Calu3 (cell line): ENCODE measurements at places on chromosomes 7 and 10. TPM values are rescaled to one million over a fixed set of nuclear protein-coding genes. Genes with fewer than 3 reads are reported as not detected.

DNA sequence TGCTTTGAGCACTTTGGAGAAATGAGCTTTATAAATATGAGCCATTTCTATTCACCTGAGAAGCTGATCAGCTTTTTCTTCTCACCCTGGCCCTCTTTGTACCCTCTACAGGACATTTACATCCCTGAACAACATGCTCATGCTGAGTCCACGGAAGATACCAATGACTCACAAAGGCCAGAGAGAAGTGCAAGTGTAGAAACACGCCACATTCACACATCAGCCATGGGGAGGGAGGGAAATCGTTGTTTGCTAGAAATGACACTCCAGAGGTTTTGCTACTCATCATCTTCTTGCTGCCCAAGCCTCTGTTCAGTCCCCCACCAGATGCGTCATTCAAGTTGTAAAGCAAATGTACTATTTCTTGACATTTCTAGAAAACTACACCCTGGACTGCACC is 2.8 kb upstream of the UCN3 start:
- H3K36me3 ChIP-seq, result no peaks in the 10 kb centered on the region
- H3K4me3 ChIP-seq, result no peak overlapping the region
- DNase-seq, result no peak
- peaks cover 45% of the 10 kb centered on the region for H3K27me3 ChIP-seq
- H3K27ac ChIP-seq, result no peak overlapping the region

DNA sequence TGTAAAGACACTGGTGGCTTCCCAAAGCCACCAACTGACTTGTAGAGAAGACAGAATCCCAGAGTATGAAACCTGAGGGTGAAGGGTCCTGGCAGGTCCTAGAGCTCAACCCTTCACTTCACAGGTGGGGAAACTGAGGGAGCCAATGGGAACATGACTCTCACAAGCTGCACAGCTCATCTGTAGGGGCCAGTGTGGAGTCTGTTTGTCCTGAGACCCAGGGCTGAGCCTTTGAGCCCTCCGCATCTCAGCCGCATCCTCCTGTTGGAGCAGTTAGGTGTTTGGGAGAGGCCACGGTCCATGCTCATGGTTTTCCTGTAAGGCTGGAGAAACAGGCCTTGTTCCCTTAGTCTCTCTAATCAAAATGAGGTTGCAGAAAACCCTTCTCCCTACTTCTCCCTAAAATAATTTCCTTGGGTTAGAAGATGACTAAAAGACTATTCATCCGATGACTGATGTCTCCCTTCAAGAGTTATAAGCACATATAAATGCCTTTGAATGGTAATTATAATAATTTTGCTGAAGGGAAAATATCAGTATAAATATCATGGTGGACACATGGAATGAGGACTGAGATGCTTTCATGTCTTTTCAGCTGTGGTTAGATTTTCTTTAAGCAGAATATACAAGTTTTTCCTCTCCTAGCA is 10.3 kb downstream of the HTRA1 start:
- DNase-seq, result no peak
- no peaks in the 10 kb centered on the region for H3K4me1 ChIP-seq
- no peak overlapping the region for H3K4me3 ChIP-seq
- H3K27me3 ChIP-seq, result peaks cover 57% of the 10 kb centered on the region

- H3K4me1 ChIP-seq, result peaks cover 4% of the 10 kb centered on the region
- peaks cover 2% of the 10 kb centered on the region for H3K27me3 ChIP-seq
- no peak overlapping the region for H3K27ac ChIP-seq
- H3K4me3 ChIP-seq, result no peak overlapping the region
Observed at GRCh38 chr10:71708301-71708703, 11.3 kb downstream of the C10orf105 start.

DNA sequence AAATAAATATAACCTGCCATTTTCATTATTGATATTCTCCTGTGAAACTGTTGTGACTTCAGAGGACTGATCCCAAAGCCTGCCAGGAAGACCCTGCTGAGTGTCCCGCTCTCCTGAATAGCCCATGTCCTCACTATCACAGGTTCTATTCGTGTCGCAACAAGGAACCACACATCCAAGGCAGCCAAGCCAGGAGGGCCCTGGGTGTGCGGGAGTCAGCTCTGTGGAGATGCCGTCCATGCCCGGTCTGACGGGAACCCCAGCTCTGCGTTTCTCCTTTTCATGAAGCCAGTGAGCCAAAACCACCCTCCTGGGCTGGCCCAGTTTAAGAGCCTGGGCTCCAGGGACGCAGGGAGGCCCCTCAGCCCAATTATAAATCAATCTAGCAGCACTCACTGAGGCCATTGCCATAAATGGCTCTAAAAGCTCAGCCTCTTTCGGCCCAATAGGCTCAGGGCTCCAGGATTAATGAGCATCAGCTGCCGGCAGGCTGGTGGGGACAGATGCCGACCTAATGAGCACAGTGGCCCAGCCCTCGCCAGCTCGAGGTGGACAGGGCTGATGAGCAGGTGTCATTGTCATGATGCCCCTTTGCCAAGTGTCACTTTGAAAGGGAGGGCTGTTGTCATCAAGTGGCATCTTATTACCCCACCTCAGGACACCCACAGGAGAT is 177.9 kb downstream of the PLXNA4 start:
- no peak overlapping the region for H3K4me3 ChIP-seq
- no peaks in the 10 kb centered on the region for H3K4me1 ChIP-seq
- H3K27ac ChIP-seq, result no peak overlapping the region

- no peak overlapping the region for H3K27ac ChIP-seq
- no peaks in the 10 kb centered on the region for H3K4me1 ChIP-seq
- no peak overlapping the region for H3K4me3 ChIP-seq
- peaks cover 15% of the 10 kb centered on the region for H3K36me3 ChIP-seq
- no peak for DNase-seq
- H3K27me3 ChIP-seq, result no peaks in the 10 kb centered on the region
Observed at GRCh38 chr7:74501298-74501697, 47.6 kb downstream of the GTF2IRD1 start.

GRCh38 chr7:53609185-53609584 is 573.8 kb downstream of the POM121L12 start:
- no peaks in the 10 kb centered on the region for H3K4me1 ChIP-seq
- no peak overlapping the region for H3K27ac ChIP-seq
- H3K36me3 ChIP-seq, result no peaks in the 10 kb centered on the region
- DNase-seq, result no peak
- no peaks in the 10 kb centered on the region for H3K27me3 ChIP-seq

Gene CALCR
- total RNA-seq, result not detected in 2 replicates

Gene GPR141
- total RNA-seq, result not detected in 2 replicates

Gene SEMA4G
- total RNA-seq, result 15.9 and 20.6 TPM in 2 replicates

Gene GPR15LG
- not detected in 2 replicates for total RNA-seq
